Thymus (tissue), 14 donors: ENCODE measurements at places on chromosomes 6 and 20. TPM values are rescaled to one million over a fixed set of nuclear protein-coding genes. Genes with fewer than 3 reads are reported as not detected.

Gene PSORS1C1
- 0.14 TPM for total RNA-seq

GRCh38 chr6:25022140-25022553, 86.4 kb upstream of the RIPOR2 start:
- H3K27me3 ChIP-seq = no peaks in the 10 kb centered on the region
- no peak for DNase-seq
- no peak overlapping the region for H3K27ac ChIP-seq

Gene OTOR
- 0.19 TPM for total RNA-seq

DNA sequence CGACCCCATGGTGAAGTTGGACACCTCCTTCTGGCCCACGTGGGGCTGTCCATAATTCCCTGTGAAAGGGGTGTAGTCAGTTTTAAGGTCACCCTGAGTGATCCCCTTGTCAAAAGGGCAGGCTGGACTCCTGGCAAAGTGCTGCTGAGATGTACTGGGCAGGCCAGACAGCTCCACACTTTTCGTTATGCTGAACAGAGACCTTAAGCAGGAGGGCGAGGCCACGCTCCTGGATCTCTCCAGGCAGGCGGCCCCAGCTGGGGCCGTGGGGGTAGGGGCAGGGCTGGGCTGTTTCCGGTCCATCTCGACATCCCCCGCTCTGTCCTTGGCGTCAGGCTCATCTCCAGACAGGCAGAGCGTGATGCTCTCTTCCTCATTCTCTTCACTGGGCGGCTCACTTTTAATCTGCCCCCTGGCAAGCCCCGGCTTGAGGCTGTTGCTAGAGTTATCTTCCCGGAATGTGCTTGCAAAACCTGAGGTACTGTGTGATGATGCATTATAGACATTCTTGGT, 56.7 kb downstream of the GJA10 start:
- H3K4me3 ChIP-seq = no peak overlapping the region
- H3K27ac ChIP-seq = peak overlapping the region; percentile 18
- no peaks in the 10 kb centered on the region for H3K27me3 ChIP-seq
- no peak for DNase-seq

DNA sequence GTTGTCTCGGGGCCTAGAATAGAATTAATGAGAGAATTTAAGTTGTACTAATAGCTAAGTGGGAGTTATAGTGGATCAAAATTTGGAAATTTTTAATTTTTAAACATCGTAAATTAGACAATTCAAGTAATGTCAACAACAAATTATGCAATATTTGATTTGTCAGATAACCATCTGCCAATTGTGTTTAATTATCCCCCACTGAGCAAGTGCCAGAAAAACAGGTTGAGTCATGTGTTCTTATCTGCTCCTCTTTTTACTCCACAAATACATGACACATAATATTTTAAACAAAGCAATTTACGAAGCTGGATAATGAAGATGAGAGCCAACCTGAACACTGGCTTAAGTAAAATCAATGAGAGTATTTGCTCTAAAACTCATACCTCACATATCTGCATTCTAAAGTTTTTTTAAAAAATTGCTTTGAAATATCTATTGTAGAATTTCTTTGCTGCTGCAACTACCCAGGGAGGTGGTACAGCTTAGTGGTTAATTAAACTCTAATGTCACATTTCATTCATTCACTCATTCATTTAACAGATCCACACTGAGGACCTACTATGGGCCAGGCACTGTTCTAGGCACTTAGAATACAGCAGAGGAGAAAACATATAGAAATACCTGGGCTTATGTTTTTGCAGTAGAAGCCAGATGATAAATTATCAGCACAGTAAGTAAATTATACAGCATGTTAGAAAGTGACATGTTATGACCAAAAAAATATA, 57.1 kb upstream of the MAP7 start:
- no peaks in the 10 kb centered on the region for H3K36me3 ChIP-seq

DNA sequence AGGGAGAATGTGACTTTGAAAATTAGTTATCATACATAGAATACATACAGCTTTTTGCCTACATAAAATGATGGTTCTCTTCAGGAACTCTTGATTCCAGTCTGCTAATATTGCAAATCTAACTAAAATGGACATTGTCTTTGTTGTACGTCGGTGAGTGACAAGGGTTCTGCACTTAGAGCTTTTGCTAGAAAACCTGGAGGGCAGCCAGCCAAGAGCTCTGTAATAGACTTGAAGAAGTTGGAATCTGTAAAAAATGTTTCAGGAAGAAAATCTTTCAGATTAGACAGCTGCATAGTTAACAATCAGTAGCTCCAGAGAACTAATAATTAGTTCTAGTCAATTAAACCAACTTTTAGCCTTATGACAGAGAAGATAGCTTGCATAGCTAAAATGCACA, 138.3 kb downstream of the FLRT3 start:
- H3K27me3 ChIP-seq = no peaks in the 10 kb centered on the region
- no peak overlapping the region for H3K27ac ChIP-seq
- H3K4me3 ChIP-seq = no peak overlapping the region
- DNase-seq = no peak
- no peaks in the 10 kb centered on the region for H3K4me1 ChIP-seq

DNA sequence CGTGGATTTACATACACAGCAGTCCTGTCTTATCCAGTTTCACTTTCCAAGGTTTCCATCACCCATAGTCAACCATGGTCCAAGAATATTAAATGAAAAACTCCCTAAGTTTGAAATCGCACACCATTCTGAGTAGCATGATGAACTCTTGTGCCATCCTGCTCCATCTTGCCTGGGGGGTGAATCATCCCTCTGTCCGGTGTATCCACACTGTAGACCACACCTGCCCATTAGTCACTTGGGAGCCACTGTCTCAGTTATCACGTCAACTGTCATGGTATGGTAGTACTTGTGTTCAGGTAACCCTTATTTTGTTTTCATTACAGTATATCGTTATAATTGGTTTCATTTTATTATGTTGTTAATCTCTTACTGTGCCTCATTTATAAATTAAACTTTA, 38.5 kb downstream of the PTGIS start:
- H3K36me3 ChIP-seq = no peaks in the 10 kb centered on the region
- no peak for DNase-seq
- no peaks in the 10 kb centered on the region for H3K4me1 ChIP-seq
- no peaks in the 10 kb centered on the region for H3K27me3 ChIP-seq
- no peak overlapping the region for H3K4me3 ChIP-seq
- no peak overlapping the region for H3K27ac ChIP-seq
